ENCODE measurements at places on chromosomes 1 and 21.

GRCh38 chr1:116457946-116458604, 85.0 kb downstream of the ATP1A1 start:
- no peak for DNase-seq

GRCh38 chr1:39737546-39738169, 1.0 kb upstream of the PPIE start:
- DNase-seq: peak; percentile 41

DNA sequence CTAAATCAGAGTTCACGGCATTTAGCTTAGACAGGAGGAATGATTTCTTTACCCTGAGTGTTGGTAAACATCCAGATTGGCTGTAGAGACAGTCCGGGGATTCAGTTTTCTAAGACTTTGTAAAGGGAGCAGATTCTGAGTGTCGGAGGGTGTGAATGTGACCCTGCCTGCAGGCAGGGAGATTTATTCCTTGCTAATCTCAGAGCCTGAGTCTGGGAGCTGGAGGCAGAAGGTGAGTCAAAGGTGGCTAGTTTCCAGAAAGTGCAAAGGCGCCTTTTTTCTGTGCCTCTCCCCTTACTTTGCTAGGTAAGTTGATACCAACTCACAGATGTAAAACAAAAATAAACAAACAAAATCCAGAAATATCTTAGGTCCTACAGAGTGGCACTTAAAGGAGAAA, 11.7 kb downstream of the ATP1B1 start:
- no peak for DNase-seq

DNA sequence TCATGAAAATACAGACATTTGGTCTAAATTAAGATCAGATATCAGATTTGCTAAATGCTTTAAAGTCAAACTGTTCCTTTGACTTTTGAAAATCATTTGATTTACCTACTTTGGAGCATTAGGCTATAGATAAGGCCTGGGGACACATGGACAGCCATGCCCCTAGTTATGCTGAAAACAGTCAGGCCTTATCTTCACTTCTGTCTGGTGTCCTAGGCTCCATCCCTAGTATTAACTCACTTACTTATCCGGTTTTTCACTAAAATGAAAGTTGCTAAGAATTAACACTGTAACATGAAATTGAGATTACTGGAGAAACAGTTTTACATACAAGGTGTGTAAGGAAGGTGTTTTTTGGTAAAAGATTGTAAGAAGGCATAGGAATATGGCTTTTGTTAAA, 4.5 kb upstream of the CATSPERE start:
- DNase-seq: no peak

GRCh38 chr1:66439031-66439740, 94.8 kb upstream of the SGIP1 start:
- no peak for DNase-seq

- DNase-seq: no peak
These were observed 266.9 kb downstream of the TGFB2 start for GRCh38 chr1:218611916-218612585.

GRCh38 chr1:31951276-31951675, 13.1 kb upstream of the PTP4A2 start:
- no peak for DNase-seq

GRCh38 chr1:222995236-222995580, 147.8 kb downstream of the TLR5 start:
- DNase-seq: no peak

DNA sequence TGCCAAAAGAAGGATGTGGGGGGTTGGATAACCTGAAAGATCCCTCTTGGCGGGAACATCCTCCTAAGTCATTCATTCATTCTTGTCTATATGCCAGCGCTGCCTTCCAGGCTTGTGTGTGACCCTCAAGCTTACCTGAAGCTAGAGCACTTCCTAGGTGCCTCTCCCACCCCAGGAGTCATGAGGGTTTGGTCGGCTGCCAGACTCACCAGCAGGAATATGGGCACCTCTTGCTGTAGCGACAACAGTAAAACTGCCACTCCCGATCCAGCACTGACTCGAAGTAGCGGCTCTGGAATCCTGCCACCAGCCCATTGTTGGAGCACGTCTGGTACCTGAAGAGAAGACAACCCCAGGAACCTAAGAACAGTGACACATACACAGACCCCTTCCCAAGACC, 15.0 kb downstream of the DPT start:
- DNase-seq: no peak

- DNase-seq: no peak
These were observed 105.3 kb downstream of the DISP1 start for GRCh38 chr1:222920169-222920568.
